Right atrium auricular region (tissue), 2 donors: ENCODE measurements at places on chromosomes 1 and 21.
A peak's percentile ranks its signal among the peaks of the same experiment; 100 is the strongest.

DNA sequence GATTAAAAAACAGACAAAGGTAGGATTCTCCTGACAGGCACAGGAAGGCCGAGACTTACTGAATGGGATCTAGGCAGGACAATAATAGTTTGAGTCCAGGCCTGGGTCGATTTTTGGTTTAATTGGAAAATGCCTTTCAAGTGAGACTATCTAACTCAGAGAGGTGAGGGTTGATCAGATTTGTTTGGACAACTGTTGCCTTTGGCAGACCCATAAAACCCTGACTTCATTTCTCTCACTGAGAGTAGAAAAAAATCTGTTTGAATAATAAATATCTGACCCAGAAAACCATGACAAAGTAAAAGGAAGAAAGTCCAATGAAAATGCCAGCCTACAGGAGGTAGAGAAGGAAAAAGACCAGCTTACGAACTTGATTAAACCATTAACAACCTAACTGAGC is 12.3 kb upstream of the SLC30A10 start:
- no peak for DNase-seq

GRCh38 chr21:45873418-45873817 is 108.2 kb upstream of the COL6A1 start:
- no peak for DNase-seq

DNA sequence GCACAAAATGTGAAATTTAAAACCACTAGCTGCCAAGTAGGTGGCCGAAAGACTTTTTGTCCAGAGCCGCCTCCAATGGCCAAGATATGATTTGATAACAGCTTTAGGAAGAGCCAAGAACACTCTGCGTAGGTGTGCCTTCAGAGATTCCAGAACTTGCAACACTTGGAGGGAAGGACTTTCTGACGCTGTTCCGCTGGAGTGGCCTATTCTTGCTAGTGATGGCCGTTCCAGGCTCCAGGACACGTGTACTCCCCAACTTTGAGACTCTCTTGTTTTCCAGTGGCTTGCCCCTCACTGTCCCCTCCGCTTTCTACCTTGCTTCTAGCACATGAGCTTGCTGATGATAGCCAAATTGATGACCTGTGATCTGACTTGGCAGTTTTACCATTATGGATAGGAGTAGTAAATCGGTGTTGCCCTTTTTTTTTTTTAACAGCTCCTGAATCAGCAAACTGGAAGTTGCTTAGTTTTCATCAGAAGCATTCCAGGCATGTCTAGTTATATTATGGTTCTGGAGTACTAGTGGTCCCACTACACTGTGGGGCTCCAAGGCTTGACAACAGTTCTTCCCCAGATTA is 1.0 kb downstream of the PRDX6 start:
- DNase-seq, result peak; percentile 84

- no peak for DNase-seq
Observed at GRCh38 chr1:206551986-206552326, 44.6 kb downstream of the RASSF5 start.
